ENCODE measurements at places on chromosomes 7 and 10.

GRCh38 chr7:41592794-41593193 lies 110.1 kb downstream of the INHBA start:
- DNase-seq = no peak

DNA sequence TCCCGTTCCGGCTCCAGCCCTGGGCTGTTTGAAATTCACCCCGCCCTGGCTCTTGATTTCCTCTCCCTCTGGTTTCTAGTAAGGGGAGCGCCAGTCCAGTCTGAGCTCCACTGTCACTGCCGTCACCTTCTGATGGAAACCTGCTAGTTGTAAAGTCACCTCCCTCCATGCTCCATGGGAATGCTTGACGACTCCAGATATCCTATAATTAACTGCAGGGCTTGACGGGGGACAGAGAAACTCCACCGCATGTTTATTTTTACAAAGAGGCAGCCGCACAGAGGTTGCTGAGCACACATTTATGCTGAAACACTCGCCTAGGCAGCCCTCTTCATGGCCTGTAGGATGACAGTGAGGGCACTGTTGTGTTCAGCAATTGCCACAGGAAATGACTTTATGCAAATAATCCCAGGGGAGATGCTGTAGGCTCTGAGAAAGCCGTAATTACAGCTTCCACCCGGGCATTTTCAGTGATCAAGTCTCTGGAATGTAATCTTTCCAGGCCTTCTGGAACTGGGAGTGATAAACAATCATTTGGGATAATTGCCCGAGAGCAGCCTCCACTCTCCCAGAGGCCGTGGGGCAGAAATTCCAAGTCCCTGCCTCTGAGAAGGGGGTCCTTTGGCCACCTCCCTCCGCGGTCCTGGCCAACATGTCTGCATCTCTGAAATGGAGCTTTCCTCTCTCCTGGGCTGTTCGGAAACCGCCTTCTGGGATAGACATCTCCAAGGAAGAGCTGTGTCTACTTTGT lies 300.5 kb downstream of the KLF6 start:
- DNase-seq = no peak

GRCh38 chr7:69739931-69740431 lies 141.7 kb downstream of the AUTS2 start:
- no peak for DNase-seq

- no peak for DNase-seq
Measured at GRCh38 chr7:158487631-158488151, 99.9 kb downstream of the PTPRN2 start.

- peak; percentile 45 for DNase-seq
Measured at GRCh38 chr10:120460776-120461175, 3.7 kb downstream of the PLPP4 start.

DNA sequence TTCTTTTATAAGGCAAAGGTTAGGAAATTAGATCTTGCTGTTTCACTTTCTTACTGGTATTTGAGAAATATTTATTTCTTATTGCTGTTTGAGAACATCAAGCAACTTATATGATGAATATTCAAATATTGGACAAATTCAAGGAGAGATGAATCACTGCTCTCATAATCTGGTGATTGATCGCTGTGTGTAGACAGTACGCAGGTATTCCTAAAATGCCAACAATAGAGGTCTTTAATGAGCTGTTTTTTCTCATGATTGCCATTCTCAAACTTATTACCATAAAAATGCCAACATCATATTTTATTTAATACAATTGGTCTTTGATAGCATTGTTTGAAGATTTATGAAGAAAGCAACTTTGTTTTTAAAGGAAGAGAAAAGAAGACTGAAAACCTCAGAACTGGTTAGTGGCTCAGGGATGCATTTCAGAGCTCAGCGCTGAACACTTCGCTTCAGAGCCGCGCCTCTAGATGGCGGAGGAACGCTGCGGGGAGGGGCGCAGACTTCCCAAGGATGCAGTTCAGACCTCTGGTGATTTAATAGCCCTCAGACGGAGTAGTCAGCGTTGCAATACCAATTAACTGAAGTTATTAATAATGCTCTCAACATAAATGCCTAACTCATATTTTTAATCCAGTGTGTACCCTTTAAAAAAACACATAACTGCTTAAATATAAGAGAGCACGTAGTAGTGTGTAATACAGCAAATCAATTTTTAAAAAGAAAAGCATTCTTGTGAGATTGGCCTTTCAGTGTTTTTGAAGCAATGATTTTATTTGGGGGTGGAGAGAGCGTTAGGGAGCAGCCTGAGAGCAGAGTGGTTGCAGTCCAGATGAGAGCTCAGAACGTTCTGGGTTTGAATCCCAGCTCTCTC lies 38.5 kb upstream of the STEAP4 start:
- peak; percentile 2 for DNase-seq

DNA sequence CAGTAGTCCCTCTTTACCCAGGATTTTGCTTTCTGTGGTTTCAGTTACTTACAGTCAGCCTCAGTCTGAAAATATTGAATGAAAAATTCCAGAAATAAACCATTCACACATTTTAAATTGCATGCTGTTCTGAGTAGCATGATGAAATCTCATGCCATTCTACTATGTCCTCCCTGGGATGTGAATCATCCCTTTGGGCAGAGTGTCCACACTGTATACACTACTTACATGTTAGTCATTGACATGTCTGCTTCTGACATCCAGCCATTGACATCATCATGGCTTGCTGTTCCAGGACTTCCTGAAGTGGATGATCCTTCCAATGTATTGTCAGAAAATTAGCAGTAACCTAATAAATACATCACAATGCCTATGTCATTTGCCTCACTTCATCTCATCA lies 34.6 kb upstream of the MALRD1 start:
- DNase-seq = no peak

- no peak for DNase-seq
Measured at GRCh38 chr7:108097703-108098102, 32.5 kb downstream of the LAMB4 start.

GRCh38 chr7:116548506-116548905 lies 23.7 kb downstream of the CAV1 start:
- no peak for DNase-seq

DNA sequence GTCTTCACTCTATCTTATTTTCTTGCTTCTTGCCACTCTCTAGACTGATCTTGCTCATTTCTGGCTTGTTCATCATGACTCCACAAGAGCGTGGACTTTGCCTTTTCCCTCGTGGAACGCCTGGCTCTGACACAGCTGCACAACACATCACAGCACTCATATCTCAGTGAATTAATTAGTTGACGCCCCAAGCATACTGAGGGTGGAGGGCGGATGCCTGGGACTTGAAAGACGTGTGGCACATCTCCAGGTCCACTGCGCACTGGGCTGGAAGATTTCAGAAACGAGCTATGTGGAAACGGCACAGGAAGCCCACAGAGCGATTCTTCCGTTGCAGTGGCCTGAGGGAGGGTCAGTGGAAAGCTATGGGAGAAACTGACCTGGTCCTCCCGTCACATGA lies 23.6 kb upstream of the PLEKHA1 start:
- DNase-seq = no peak

- DNase-seq = no peak
Measured at GRCh38 chr7:120274482-120274881, 1.5 kb downstream of the KCND2 start.

GRCh38 chr7:3560495-3560894 lies 259.4 kb downstream of the SDK1 start:
- DNase-seq = no peak

GRCh38 chr7:71735961-71736556 lies 604.1 kb downstream of the GALNT17 start:
- DNase-seq = peak; percentile 67

DNA sequence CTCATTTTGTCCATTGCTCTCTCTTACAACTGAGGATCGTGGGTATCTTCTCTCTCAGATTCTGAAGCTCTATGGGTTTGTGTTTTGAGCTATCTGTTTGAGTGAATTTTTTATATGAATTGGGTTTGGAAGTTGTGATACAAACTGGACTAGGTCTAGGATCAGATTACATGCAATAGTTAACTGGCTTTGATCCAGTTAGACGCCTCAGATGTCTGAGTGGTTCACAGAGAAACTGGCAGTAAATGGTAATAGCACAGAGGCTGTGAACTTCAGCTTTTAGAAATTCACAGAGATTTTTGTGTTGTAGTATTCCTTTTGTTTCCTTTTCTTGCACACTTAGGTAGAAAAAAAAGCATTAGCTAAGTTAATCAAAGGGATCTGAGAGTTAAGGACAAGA lies 12.7 kb upstream of the DNMBP start:
- DNase-seq = no peak

DNA sequence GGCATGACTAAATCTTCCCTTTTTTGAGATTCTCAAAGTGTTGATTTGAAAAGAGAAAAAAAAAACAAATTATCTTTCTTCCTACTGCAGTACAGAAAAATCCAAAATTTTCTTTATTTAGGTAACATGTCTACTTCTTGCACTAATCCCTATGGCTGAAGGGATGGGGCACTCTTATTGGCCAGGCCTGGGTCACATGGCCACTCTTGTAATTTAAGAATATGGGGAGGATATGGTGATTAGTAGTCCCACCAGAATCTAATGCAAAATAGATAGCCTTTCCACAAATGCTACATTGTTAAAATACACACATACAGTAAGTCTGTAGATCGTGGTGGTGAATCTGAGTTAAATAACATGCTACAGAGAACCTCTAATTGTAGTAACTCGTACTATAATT lies 7.0 kb upstream of the PALS2 start:
- no peak for DNase-seq

DNA sequence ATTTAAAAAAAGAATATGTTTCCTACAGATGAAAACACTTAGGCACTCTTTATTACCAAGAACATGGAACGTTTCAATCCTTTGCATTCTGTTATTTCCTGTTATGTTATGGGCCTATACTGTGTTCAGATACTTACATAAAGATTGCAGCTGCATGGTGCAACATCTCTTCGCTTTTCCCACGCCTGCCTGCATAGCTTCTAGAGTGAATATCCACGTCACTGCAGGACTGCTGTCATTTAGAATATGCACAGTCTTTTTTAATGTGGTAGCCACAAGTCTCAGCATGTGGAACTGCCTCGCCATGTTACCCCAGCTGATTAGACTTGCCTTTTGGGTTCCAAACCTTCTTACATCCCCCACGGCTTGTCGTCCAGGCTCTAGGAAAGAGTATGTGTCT lies 69.6 kb upstream of the GATA3 start:
- DNase-seq = no peak

DNA sequence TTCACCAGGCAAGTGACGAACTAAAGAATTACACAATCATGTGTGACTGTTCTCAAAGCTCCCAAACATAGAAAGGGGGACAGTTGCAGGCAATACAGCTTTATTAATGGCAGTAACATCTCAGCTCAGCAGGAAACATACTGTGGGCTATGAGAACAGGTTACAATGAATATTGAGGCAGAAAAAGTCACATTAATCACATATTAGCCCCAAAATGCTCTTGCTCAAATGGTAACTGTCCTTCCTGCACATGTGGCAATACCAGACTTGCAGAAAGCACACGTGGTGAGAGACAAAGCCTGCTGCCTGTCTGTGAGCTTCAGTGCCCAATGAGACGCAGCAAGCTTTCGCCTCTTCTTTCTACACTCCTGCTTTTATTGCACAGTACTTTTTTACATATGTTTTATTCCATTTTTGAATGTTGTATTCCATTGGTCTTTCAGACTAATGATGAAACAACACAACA lies 104.9 kb upstream of the ACBD5 start:
- DNase-seq = no peak

- DNase-seq = no peak
Measured at GRCh38 chr7:1610013-1610677, 40.3 kb upstream of the PSMG3 start.

Data from erythroblast (primary cell).